Esophagus squamous epithelium (tissue), 5 donors: ENCODE measurements at places on chromosomes 16 and 17.

DNA sequence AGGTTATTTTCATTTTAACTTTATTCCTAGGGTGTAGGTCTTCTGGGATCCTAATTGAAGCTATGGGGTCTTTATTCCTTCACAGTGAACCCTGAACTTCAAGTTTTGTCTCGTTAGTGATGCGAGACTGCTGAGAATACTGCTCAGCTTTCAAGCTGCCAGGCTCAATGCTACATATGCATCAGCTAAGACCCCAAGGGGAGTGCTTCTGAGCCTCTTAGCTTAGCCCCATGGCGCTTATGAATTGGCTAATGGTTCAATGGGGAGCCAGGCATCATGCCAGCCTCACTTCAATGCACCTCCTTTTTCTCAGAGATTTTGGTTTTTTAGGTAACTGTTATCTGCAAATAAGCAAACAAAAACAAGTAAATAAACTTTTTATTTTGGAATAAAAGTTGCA is 94.1 kb upstream of the SIAH1 start:
- no peak for DNase-seq

GRCh38 chr16:23893986-23894385 is 58.2 kb downstream of the PRKCB start:
- DNase-seq = no peak

DNA sequence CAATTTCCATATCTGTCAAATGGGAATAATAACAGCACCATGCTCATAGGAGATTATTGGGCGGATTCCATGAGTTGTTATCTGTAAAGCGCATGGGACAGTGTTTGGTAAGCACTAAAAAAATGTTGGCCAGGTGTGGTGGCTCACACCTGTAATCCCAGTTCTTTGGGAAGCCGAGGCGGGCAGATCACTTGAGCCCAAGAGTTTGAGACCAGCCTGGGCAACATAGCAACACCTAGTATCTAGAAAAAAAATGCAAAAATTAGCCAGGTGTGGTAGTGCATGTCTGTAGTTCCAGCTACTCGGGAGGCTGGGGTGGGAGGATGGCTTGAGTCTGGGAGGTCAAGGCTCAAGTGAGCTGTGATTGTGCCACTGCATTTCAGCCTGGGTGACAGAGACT is 66.8 kb upstream of the NFAT5 start:
- no peak for DNase-seq

DNA sequence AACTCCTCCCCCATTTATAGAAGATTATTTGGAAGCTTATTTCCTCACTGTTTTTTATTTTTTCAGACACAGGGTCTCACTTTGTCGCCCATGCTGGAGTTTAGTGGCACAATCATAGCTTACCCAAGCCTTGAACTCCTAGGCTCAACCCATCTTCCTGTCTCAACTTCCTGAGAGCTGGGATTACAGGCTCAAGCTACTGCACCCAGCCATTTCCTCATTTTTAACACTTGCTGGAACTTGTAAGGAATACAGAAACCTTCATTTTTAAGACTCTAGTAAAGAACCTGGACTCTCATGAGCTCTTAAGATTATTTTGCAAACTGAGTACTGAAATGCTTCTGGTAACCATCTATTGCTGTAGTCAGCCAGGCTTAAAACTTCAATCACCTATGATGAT is 29.9 kb downstream of the KANSL1 start:
- DNase-seq = no peak

GRCh38 chr17:64385187-64386083 is 5.2 kb downstream of the PECAM1 start:
- no peak for DNase-seq

DNA sequence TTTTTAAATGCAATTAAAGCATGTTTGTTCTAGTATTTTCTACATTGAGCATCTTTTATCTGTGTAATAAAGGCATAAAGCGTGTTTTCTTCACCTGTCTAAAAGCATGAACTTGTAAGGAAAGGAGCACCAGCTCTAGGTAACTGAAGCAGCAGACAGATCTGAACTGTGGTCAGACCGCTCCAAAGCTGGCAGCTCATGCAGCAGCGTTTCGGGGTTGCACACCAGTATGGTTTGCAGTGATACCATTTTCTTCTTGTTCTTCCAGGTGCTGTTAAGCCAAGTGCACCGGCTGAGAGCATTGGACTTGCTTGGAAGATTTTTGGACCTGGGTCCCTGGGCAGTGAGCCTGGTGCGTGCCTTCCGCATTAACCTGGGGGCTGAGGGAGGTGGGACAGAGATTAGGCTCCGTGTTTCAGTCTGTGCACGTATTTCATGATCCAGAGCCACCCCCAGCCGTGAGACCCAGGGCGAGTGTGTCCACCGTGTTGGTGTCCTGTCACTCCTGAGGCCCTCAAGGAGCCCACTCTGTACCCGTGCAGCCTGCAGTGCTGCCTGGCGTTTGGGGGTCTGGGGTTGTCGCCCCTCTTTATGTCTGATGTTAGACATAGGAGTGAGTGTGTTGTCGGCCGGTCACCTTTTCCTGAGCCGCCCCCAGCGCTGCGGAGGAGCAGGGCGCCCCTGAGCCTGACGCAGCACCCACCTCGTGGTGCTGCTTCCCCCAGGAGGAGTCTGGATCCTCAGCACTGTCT is 136.3 kb upstream of the CHMP6 start:
- DNase-seq = no peak

GRCh38 chr17:28738680-28739384 is 5.0 kb upstream of the TRAF4 start:
- no peak for DNase-seq

- no peak for DNase-seq
Observed at GRCh38 chr17:73870068-73870467, 225.8 kb upstream of the SDK2 start.
